ENCODE measurements at places on chromosomes 3 and 15.

DNA sequence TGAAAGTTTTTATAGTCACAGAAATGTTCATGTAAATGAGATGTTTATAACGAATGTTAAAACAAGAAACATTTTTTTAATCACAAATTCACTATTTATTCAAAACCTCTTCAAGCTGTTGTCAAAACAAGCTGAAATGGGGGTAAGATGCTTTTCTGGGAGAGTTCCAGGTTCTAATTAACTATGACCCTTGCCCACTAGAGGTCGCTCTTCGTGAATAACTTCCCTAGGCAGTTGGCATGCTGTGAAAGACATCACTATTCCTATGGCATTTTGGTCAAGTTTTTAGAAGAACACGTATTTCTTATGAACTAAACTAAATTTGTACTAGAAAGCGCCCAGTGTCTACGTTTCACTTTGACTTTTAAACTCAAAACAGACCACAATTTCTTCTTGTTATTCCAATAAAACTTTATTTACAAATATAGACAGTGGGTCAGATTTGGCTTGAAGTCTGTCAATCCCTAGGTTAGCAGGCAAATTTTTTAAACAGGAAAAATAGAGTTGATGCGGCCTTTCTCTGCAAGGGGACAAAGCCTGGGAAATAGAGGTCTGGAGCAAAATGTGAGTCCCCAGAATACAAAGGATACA, 62.8 kb upstream of the CMTM8 start:
- DNase-seq = no peak

DNA sequence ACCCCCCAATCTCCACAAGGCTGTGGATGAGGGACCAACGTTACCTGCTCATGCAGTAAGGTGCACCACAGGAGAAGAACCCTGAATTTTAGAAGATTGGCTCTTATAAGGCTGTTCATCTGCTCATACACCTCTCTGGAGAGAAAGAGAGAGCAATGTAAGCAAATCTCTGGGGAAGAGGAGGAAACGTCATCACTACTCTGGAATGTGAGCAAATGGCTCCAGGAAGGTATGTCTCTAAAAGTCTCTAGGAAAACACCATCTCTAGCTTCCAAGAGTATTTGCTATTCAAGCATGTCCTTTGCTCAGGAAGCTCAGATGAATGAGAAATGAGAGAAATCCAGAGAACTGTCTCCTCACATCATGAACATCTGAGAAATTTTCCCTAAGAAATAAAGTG, 235.4 kb downstream of the TBL1XR1 start:
- no peak for DNase-seq

DNA sequence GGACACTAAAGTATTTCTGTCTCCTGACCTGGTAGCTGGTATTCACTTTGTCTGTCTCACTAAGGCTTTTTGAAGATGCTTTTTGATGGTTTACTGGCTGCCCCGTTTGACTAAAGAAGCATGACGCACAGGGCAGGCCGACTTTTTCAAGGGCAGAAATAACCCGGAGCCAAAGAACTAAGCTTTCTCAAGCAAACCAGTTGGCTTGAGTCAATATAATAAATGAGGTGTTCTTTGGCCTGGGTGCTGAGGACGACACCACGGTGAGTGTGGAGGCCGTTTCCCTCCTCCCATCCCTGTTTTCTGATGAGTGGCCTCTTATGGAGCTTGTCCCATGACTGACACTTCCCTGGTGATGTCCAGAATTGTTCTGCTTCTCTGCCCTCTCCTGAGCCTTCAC, 220.9 kb downstream of the ITPR1 start:
- no peak for DNase-seq

- no peak for DNase-seq
Measured at GRCh38 chr15:100464888-100465287, 63.9 kb downstream of the CERS3 start.

- no peak for DNase-seq
Measured at GRCh38 chr3:118436697-118437262, 597.9 kb downstream of the IGSF11 start.

GRCh38 chr15:34850121-34850520, 54.8 kb upstream of the ACTC1 start:
- no peak for DNase-seq

DNA sequence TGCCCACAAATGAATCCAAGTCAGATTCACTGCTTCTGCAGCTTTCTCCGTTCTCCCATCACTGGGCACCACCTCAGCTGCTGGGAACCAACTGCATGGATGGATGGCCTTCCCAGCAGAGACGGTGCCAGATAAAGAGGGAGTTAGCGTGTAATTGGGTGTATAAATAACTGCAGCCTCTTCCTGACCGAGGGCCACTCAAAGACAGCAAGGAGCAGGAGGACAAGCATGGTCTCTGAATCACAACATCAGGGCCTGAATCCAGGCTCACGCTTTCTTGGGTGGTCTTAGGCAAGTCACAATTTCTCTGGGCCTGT, 31.7 kb downstream of the TSPAN3 start:
- no peak for DNase-seq

DNA sequence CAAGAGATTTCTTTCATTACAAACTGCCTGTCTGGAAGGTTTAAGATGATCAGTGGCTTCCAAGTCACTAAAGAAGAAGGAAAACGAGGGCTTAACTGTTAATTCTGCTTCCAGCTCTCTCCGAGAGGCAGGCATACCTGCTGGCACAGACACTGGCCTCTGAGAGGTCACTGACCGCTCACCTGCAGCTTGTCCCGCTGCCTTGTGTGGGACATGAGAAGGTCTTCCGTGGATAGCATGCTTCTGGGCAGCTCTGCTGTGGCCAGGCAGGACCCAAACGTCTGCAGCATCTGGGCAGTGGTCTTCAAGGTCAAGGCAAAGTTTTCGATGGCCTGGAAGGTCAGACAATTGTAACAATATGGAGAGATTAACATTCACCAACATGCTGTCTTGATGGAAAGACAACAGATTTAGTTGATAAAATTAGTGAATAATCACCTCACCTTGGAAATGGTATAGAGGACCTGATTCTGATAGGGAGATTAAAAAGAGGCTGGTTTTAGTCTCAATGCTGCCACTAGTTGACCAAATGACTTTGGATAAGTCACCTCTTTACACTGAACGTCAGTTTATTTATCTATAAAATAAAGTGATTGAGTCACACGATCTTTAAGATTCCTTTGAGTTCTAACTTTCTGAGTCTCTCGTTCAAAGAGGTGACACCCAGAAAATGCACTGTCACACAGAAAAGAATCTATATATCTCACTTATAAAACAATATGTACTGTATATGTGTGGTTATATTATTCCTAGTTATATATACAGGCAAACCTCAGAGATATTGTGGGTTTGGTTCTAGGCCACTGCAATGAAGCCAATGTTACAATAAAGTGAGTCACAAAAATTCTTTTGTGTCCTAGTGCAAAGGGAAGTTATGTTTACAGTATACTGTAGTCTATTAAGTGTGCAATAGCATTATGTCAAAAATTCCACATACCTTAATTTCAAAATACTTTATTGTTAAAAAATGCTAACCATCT, 65.1 kb downstream of the B3GNT5 start:
- DNase-seq = no peak

DNA sequence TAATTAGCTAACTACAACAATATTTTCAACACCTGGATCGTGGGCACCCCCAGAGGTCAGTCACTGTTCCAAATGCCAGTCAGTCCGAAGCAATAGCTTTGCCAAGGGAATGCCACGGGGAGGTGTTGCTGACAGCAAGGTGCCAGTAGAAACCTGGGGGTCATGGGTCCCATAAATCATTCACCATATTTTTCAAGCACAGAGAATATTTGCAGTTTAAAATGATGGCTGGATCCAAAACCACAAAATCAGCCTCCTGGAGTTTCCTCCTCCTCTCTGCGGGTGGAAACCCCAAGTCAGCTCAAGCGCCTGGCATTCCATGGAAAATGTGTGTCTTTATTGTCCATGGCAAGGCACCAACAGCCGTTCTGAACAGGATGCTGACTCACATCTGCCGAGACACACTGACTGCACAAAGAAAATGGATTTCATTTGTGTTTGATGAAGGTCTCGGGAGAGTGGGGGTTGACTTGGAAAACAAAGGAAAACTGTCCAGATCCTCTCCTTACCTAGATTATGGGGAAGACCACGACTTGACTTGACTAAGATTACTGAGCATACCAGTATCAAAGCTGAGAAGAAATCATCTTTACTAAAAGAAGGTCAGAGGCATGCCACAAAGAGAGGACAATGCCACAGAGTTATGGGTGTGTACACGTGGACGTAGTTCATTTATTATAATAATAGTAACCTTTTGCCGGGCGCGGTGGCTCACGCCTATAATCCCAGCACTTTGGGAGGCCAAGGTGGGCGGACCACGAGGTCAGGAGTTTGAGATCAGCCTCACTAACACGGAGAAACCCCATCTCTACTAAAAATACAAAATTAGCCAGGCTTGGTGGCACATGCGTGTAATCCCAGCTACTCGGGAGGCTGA, 26.4 kb downstream of the ANXA2 start:
- DNase-seq = no peak

DNA sequence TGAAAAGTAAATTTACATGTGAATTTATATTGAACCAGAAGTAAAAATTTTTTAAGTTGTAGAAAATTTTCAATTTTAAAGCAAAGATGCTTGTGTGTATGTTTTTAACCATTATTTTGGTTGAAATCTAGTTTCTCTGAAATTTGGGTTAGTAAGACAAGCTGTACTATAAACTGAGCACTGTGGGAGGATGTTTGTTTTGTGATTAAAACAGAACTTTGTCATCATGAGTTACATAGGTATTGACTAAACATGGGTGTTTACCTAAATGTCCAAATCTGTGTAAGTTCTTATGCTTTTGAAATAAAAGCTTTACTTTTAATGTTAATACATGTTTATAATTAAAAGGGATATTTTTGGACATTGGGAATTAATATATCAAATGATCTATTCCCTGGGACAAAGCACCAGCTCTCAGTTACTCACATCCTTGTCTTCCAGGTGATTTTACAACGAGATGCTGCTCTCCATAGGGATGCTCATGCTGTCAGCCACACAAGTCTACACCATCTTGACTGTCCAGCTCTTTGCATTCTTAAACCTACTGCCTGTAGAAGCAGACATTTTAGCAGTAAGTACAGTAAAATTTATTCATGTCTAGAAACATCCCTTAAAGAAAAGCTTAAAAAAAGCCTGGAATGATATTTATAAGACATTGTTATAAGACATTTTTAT, 32.7 kb downstream of the RNF13 start:
- no peak for DNase-seq

Measured in NCI-H1436 treated with DMSO at 0.1 percent for 48 hours (cell line).